ENCODE measurements at places on chromosomes 3 and 15. TPM values are rescaled to one million over a fixed set of nuclear protein-coding genes. Genes with fewer than 3 reads are reported as not detected.

Gene TRIM71
- not detected for total RNA-seq

Gene TMC3
- total RNA-seq = 0.81 TPM

DNA sequence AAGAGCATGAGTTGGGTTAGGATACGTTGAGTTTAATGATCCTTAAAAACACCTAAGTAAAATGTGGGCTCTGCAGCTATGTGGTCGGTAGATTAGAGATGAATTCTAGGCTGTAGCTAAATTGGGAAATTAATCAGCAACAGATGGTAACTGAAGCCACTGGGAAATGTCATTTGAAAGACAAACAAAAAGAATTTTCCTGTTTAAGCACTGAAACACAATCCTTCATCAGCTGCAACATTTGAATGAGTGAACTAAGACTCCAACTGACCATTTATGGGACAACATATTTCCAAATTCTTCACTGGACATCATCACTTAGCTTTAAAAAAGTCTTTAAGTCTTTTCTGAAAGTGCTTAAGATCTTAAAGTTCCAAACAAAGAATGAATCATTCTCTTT lies 226.9 kb downstream of the ZNF385D start:
- DNase-seq = no peak

DNA sequence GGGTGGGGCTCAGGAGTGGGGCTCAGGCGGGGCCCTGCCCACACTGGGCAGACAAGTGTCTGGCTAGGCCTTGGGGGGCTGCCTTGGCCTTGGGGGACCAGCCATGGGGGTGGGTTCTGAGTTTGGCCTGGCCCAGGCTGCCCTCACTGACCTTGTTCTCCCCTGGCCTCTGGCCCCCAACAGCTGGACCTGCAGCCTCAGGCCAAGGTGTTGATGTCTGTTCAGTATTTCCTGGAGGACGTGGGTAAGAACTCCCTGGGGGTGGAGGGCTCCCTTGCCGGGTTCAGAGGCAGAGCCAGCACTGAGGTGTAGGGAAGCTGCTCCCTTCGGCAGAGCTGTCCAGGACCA lies 20.0 kb downstream of the PRKCD start:
- DNase-seq = no peak

DNA sequence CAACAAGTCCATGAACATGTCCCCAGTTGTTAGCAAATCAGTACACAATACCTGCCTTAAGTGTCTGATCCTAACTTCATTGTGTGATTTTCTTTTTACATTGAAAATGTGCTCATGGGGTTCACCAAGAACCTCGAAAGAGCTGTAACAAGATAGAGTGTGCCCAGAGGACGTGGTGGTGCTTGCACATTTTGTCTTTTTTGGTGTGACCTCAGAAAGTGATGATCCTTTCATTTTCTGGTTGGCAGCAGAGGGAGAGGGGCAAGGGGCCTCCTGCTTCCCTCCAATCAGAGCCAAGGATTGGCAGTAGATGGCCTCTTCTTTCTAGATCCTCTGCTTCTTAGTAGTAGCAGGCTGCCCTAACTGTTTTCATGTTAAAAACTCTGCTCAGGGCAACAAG lies 176.4 kb downstream of the OPA1 start:
- DNase-seq = no peak

- no peak for DNase-seq
Measured at GRCh38 chr3:72633121-72633520, 215.1 kb downstream of the SHQ1 start.
